ENCODE measurements at places on chromosomes 1 and 21.

DNA sequence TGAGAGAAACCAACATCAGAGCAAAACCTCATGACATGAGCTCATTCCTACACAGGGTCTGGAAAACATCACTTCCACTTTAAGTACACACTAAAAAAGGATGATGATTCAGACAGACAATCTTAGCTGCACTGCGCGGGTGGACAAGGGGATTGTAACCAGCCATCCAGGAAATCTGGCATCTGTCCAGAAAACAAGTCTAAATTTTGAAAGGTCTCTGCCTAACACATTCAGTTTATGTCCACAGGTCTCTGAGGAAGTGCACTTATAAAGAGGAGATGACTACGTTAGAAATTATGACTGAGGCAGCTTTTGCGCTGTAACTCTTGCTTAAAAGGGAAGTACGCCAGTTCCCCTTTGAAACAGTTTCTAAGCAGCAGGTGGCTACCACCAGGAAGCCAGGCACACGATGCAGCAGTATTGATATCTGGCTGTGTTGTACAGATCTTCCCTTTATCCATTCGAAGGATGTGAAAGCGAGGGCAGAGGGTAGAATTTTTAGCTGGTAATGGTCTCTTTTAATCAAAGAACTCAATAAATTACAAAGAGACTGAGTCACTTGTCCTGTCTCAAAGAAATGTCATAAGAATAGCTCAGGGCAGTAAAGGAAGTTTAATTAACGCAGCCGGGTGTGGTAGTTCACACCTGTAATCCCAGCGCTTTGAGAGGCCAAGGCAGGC, 128.0 kb downstream of the SETD4 start:
- DNase-seq = no peak

GRCh38 chr1:11479375-11479979, 522 bp downstream of the DISP3 start:
- DNase-seq = no peak

DNA sequence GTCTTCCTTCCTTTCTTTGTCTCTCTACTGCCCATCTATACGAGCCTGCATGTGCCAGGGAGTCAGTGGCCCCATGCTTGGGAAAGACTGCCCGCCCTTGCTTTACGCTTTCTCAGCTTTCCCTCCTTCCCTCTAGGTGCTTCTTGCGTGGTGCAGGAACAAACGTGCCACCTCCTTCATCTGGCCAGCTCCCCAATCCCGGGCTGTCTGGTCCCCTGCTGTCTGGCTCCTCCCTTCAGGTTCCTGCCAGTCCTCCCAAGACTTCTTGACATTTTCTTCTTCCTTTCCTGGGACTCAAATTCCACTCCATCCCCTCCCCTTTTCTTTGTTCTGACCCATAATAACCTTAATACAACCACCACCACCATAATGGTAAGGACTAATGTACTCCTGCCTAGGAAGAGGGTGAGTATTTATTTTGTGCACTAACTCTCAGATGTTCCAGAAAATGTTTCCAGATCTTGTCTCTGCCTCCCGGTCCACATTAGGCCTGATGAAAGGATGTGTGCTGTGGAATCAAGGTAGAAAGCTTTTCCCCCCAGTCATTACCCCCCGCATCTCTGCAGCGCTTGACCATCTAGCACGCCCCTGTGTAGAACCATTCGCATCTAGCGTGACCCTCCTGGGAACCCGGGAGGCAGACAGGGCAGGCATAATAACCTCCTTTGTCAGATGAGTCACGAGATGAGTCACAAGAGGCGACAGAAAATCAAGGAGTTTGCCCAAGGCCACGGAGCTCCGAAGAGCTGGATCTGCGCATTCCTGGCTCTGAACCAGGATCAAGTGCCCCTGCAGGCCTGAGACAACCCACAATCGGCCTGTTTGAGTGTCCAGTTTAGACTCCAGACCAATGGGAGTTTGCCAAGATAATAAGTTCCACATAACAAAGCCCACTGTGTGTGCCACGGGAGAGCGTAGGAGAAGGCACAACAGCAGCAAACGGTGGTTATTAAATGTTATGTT, 60.1 kb upstream of the NEK2 start:
- DNase-seq = no peak

DNA sequence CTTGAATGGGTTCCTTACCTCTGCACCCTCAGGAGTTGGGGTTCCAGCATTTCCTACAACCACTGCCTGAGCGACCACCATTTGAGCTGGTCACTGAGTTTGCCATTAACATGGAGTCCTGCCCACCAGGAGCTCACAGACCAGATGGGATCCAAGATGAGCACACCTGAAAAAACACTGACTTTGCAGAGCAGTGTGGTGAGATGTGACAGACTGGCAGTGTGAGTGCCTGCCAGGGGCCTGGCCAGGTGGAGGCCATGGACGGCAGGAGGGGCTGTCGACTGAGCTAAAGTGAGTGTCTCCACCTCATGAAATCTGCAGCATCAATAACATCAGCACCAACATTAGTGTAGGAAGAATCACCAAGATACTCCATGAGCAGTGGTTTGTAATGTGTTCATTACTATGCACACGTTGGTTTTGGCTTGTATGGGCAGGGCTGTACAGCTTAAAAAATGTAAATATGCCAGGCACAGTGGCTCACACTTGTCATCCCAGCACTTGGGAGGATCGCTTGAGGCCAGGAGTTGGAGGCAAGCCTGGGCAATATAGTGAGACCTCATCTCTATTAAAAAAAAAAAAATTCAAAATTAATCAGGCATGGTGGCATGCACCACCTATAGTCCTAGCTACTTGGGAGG, 12.2 kb upstream of the MIXL1 start:
- no peak for DNase-seq

GRCh38 chr1:167095368-167095767, 1.5 kb downstream of the STYXL2 start:
- DNase-seq = no peak

- no peak for DNase-seq
Measured at GRCh38 chr1:184915463-184916090, 58.7 kb downstream of the NIBAN1 start.

- DNase-seq = no peak
Measured at GRCh38 chr1:23854568-23854967, 13.5 kb downstream of the FUCA1 start.

DNA sequence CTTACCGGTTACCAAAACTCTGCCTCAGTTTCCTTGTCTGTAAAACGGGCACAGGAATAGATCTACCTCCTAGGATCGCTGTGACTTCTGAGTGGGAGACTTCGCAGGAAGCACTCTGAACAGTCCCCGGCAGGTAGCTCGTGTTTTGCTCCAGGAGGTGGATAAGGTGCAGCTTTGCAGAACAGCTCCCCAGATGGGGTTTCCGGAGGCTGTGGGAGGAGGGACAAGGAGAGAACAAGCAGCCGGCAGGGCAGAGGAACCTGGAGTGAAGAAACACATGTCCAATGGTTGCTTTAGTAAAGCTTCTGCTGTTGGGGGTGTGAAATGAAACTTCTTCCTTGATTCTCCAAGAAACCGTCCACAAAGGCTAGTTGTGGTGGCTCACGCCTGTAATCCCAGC, 95.5 kb upstream of the TARDBP start:
- DNase-seq = no peak

DNA sequence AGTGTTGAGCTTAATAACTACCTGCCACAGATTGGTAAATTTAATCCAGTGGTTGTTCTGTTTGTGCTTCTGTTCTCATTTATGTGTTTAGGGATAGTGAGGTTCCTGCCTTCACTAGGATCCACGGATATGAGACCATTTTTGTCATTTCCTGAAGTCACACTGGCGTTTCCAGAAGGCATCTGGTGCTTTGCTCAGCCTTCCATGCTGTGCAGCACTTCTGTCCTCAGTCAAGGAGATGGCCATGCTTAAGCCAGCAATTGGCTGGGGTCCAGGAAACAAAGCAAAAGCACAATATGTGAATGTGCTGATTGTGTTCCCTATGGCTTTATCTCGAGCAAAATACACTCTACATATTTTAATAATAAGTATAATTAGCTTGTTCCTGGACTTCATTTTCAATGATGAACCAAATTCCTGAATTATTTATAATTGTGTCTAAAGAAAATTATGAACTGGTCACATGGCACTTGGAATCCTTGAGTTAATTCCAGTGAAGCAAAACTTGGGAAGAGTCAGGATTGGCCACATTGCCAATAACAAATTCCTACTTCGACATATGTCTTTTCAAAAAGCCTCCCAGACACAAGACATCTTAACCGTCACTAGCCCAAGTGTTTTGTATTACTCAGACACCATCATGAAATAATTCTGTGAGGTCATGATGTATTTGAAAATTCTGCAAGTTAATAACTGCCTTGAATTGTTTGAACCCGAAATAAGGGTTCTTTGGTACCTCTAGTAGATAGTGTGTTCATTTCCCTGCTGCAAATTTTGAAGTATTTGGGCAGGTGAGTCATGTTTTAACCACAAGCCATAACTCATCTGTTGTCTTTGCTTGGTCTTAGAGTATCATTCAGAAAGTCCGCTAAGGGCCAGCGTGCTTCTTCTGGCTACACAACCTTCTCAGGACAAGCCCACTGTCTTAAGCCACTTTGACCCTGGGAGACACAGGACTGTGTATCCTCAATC, 412.4 kb downstream of the DISC1 start:
- no peak for DNase-seq

- DNase-seq = no peak
Measured at GRCh38 chr1:222706815-222707214, 5.5 kb downstream of the AIDA start.

DNA sequence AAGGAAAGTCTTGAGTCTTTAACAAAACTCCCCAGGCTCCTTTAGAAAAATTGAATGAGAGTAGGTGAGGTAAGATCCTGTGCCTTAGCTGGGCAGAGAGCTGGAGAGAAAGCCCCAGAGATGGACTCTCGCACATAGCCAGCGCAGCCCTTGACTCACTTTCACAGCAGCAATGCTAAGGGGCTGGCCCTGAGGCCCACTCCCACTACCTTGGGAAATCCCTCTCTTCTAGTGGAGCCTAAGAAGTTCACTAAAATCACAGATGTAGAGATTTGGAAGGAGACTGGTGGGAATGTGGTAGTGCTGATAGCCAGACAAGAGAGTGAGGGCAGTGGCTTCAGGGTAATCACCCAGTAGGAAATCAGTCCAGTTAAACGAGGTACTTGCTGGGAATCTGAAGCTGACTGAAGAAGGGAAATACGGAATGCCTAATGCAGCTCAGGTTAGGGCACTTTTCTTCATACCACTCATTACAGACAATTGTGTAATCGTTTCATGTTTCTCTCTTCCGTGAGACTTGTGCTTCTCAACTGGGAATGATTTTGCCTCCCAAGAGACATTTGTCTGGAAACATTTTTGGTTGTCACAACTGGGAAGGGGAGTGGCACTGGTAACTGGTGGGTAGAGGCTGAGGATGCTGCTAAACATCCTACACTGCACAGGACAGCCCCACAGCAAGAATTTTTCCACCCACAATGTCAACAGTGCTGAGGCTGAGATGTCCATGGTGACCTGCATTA, 42.4 kb upstream of the LRRC8C start:
- DNase-seq = no peak

DNA sequence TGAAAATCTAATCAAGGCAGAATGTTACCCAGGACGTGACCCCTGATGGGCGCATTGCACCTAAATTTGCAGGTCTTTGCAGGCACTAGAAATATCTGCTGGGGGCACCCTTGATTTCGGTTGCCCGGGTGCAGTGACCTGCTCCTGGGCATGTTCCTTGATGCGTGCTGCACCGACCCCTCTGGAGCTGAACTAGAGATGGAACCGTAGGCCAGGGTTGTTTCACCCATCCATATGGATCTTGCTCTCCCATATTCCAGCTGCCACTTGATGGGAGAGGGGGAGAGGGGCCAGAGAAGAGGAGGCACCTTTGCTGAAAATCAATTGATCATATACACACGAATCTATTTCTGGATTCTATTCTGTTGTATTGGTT, 8.4 kb upstream of the COL18A1 start:
- no peak for DNase-seq

GRCh38 chr1:86938450-86938849, 24.0 kb downstream of the HS2ST1 start:
- no peak for DNase-seq

GRCh38 chr1:39642796-39643195, 3.4 kb upstream of the HEYL start:
- DNase-seq = no peak

DNA sequence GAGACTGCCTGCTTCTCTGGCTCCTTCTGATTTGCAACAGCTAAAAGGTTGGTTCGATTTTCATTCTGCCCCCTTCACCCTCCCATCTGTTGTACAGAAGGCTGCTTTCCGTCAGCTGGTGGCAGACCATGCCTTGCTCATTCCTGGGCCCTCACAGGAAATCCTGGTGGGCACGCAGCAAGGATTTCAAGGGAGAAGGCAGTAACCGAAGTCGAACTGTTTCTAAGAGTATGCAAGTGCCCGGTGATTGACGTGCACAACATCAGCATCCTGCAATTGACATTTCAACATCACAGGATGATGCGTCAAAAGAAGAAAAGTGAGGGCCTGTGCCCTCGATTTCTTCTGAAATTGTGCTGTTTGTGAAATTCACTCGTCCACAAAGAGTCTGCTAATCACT, 83.8 kb downstream of the PLPP3 start:
- no peak for DNase-seq

- DNase-seq = peak; percentile 31
Measured at GRCh38 chr1:7410156-7410555, 360.9 kb upstream of the VAMP3 start.

DNA sequence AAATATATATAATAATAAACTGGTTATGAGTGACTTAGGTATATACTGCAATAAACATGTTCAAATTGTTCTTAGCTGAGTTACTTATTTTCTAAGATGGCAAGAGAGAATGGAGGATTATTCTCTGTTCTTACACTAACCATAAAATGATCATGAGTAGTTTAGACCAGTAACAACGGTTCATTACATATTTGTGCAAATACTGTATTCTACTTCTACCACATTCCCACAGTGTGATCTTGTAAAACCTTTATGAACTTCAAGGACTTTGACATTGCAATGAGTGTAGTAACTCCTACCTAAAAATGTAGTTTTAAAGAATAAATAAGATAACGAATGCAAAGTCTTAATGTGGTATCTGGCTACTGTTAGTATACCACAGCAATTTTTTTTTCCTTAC, 353.7 kb upstream of the NCAM2 start:
- DNase-seq = no peak

- no peak for DNase-seq
Measured at GRCh38 chr1:214857716-214858115, 224.8 kb upstream of the KCNK2 start.

GRCh38 chr1:75058424-75058823, 75.8 kb upstream of the LHX8 start:
- DNase-seq = no peak

DNA sequence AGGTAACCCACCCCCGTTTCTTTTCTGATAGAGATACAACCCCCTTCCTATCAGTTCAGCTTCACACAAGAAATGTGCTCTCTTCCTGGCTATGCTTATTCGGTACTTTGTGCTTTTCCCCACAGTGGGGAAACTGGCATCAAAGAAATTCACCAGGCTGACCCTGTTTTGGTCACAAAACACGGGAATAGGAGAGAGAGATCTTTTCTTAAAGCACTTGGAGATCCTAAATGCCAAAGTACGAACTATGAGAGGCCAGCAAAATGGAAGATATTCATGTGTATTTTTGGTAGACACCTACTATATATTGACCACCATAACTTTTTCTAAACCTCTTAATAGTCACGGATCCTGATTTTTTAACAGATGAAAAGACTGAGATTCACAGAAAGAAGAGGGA, 30.0 kb downstream of the SLC30A10 start:
- no peak for DNase-seq

- no peak for DNase-seq
Measured at GRCh38 chr1:99851850-99852454, 1.8 kb downstream of the AGL start.

GRCh38 chr1:3889936-3890335, 10.1 kb downstream of the C1orf174 start:
- no peak for DNase-seq

- no peak for DNase-seq
Measured at GRCh38 chr1:170604889-170605288, 59.0 kb upstream of the PRRX1 start.

GRCh38 chr1:201264072-201264471, 19.2 kb upstream of the PKP1 start:
- peak; percentile 44 for DNase-seq

Data from suprapubic skin (tissue), 4 donors.